ENCODE measurements at places on chromosomes 2 and 18.

- no peak for DNase-seq
Measured at GRCh38 chr18:40501026-40501425, 1454.0 kb upstream of the PIK3C3 start.

DNA sequence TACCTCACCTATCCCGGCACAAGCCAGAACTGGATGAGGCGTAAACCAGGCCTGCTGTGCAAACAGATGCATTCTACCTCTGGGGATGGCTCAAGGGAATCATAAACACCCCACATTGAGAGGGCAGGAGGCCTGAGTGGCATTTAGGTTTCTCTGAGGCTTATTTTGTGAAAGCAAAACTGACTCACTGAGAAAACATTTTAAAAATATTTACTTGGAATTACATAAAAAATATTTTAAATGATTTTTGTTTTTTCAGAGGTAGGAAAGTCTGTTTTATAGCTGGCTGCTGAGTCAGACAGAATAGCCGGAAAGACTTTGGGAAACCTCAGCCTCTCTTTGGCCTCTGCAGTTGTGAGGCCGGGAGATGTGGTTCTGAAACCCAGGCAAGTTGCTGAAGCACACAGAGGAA, 244.1 kb downstream of the NCKAP5 start:
- DNase-seq: no peak

DNA sequence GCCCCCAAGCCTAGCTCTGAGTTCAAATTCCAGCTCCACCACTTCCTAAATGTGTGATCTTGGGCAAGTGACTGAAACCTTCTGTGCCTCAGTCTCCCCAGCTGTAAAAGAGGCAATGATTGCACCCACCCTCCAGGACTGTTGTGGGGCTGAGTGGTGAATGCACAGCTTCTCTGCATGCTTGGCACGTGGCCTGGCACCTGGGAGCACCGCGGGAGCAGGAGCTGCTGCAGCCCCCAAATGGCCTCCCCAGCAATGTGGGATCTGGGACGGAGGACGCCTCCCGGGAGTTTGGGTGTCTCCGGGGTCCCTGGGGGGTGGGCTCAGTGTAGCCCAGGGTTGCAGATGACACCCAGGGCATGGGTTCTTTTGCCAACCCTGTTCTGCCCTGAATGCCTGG, 1.6 kb downstream of the KLHL30 start:
- no peak for DNase-seq

- DNase-seq: no peak
Measured at GRCh38 chr2:238930216-238930615, 82.3 kb downstream of the TWIST2 start.

GRCh38 chr2:207224381-207224780, 58.6 kb upstream of the KLF7 start:
- no peak for DNase-seq

DNA sequence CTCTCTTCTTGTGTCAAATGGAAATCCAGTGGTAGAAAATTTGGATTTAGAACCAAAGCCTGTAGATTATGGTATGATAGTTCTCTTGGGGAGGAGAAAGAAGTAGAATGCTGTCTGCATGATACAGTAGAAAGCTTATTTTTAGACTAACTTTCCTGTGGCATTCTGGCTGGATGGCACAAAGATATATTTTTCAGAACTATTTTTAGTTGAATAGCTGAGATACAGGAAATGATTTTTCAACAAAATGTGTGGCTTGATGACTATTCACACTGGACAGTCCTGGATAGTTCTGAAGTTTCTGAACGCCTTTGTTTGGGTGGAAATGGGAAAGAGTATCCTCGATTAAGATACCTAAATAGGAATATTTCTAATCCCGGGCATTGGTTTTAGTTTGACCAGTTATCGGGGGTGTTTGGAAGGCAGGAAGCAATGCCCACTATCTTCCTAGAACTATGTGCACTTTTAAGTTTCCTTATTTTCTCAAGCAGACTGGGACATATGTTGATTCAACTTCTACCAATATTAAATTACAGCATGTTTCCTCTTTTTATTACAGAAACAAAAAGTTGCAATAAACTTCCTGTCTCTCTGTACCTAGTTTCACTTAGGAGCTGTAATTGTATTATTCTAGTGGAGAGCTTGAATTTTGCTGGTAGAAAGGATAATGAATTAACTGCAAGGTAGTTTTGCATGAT, 32.1 kb downstream of the GDF7 start:
- peak; percentile 39 for DNase-seq

- DNase-seq: peak; percentile 67
Measured at GRCh38 chr2:191481305-191482070, 196.4 kb upstream of the NABP1 start.
